IMR-90 (cell line): ENCODE measurements at places on chromosomes 1 and 21. TPM values are rescaled to one million over a fixed set of nuclear protein-coding genes. Genes with fewer than 3 reads are reported as not detected.
A peak's percentile ranks its signal among the peaks of the same experiment; 100 is the strongest.

Gene COL9A2
- 0.56 and 0.90 TPM in 2 replicates for total RNA-seq

DNA sequence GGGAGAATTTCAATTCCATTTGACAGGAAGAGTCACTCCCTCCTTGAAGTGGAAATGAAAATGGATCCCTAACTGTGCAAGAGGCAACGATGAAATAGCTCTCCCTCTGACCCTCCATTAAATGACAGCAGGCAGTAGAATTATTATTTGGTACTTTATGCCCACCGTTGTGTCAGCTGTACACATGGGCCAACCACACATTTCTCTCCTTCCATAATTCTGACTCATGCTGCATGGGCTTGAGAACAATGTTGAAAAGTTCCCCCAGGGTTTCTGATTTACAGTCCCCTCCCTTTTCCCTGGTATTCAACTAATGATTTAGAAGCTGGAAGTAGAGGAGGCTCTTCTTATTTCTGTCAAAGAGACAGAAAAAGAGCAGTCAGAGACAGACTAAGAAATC, 103.5 kb downstream of the RGS7 start:
- DNase-seq: peak; percentile 1

Gene C1orf167
- total RNA-seq: under 0.01 and 0.28 TPM in 2 replicates

Gene LYPD8
- total RNA-seq: not detected in 2 replicates

Gene RGS7
- 0.72 and 0.83 TPM in 2 replicates for total RNA-seq

DNA sequence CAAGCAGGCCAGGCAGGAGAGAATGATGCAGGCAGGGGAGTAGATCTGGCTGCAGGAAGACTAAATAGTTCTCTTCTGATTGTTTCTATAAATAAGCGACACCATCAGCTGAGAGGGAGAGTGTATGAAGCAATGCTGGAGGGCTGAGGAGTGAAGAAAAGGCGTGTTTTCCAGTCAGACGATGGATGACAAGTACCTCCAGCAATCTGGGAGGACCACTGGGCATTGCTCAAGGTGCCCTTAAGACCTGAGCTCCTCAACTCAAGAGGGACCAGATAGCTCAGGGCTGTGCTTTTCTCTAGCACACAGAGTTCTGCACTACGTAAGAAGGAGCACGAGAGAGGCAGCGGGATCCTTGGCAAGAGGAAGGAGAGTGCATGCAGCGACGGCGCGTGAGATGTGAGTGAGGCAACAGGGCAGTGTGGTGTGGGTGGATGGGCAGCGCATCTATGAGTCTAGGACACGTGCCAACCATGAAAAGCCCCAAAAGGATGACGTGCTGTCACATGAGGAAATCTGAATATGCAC, 36.0 kb downstream of the PABPC4 start:
- DNase-seq: peak; percentile 77
